NCI-H2081 treated with DMSO at 0.1 percent for 48 hours (cell line): ENCODE measurements at places on chromosomes 5 and 9.

DNA sequence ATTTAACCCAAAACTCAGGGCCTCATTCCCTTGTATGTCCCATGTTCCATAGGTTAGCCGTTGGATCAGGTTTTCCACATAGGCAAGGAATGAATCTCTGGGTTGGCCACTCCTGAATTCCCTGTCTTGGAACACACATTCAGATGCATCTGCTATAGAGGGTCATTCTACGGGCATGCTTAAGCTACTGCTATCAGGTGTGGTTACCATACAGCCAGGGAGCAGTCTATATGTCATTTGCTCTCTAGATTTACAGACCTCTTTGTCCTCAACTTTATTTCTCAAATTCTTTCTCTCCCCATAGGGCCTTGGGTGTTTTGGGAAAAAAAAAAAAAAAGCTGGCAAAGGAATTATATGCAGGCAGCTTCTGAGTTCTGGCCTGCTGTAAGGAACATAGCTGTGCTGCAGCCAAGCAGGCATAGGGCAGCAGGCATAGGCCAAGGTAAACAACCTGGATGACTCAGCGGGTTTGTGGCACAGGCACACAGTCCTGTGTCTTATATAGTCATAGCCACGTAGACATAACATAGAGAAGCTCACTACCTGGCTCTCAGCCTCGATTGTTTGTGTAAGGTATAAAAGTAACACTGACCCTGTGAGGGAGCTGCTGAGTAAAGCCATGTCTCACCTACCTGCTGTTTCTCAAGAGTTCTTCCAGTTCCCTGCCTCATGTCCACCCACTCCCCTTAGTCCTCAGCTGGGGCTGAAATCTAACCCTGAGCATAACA, 141.5 kb downstream of the OSTF1 start:
- no peak for DNase-seq

GRCh38 chr9:120152295-120152694, 427.7 kb downstream of the CDK5RAP2 start:
- DNase-seq = peak; percentile 44

GRCh38 chr5:98775246-98776065, 2.0 kb downstream of the RGMB start:
- DNase-seq = no peak

GRCh38 chr5:168227001-168227400, 64.4 kb upstream of the WWC1 start:
- no peak for DNase-seq

GRCh38 chr9:80873861-80874260, 815.5 kb downstream of the TLE1 start:
- DNase-seq = no peak
